ENCODE measurements at places on chromosomes 7 and 10. TPM values are rescaled to one million over a fixed set of nuclear protein-coding genes. Genes with fewer than 3 reads are reported as not detected.
A peak's percentile ranks its signal among the peaks of the same experiment; 100 is the strongest.

GRCh38 chr10:117167789-117168674, 29.3 kb upstream of the KCNK18 start:
- H3K27ac ChIP-seq: no peak overlapping the region
- H3K27me3 ChIP-seq: peaks cover 30% of the 10 kb centered on the region
- H3K4me3 ChIP-seq: no peak overlapping the region
- peaks cover 17% of the 10 kb centered on the region for H3K4me1 ChIP-seq

DNA sequence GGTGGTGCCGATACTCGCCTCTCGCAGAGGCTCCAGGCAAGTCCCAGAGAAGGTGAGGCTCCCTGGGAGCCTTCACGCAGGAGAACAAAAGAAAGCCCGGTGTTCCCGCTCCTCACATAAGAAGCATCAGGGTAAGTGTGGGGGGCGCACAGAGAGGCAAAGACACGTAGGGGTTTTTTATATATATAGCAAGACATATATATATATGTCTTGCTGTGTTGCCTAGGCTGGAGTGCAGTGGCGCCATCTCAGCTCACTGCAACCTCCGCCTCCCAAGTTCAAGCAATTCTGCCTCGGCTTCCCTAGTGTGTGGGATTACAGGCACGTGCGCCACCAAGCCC, 61.3 kb downstream of the PDIA4 start:
- peaks cover 8% of the 10 kb centered on the region for H3K4me1 ChIP-seq
- no peak for DNase-seq
- no peaks in the 10 kb centered on the region for H3K36me3 ChIP-seq
- no peak overlapping the region for H3K4me3 ChIP-seq

DNA sequence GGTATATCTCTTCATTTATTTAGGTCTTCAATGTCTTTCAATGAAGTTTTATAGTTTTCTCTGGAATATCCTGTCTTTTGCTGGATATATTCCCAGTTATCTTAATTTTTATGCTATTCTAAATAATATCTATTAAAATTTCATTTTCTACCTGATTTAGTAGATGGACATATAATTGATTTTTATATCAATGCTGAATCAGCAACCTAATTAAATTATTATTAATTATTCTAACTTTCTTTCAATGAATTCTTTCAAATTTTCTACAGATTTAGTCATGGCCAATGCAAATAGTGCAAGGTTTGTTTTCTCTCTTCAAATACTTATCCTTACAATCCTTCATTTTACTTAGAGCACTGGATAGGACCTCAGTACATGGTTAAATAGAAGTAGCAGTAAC, 56.8 kb downstream of the DENND11 start:
- no peaks in the 10 kb centered on the region for H3K4me1 ChIP-seq
- no peaks in the 10 kb centered on the region for H3K27me3 ChIP-seq
- no peak overlapping the region for H3K4me3 ChIP-seq
- peaks cover under 1% of the 10 kb centered on the region for H3K36me3 ChIP-seq
- H3K27ac ChIP-seq: no peak overlapping the region

GRCh38 chr10:19204246-19204917, 155.8 kb downstream of the MALRD1 start:
- no peak overlapping the region for H3K4me3 ChIP-seq
- DNase-seq: no peak
- no peaks in the 10 kb centered on the region for H3K4me1 ChIP-seq
- H3K36me3 ChIP-seq: no peaks in the 10 kb centered on the region

GRCh38 chr7:157224627-157225026, 85.9 kb downstream of the UBE3C start:
- no peaks in the 10 kb centered on the region for H3K27me3 ChIP-seq
- H3K4me3 ChIP-seq: no peak overlapping the region
- no peak overlapping the region for H3K27ac ChIP-seq
- no peaks in the 10 kb centered on the region for H3K4me1 ChIP-seq
- peaks cover 23% of the 10 kb centered on the region for H3K36me3 ChIP-seq
- no peak for DNase-seq

GRCh38 chr10:114504769-114505579, 100.7 kb upstream of the AFAP1L2 start:
- no peak for DNase-seq
- H3K4me1 ChIP-seq: peaks cover 16% of the 10 kb centered on the region
- H3K36me3 ChIP-seq: no peaks in the 10 kb centered on the region
- H3K27ac ChIP-seq: no peak overlapping the region
- no peak overlapping the region for H3K4me3 ChIP-seq
- no peaks in the 10 kb centered on the region for H3K27me3 ChIP-seq

GRCh38 chr7:82579047-82579446, 135.5 kb upstream of the CACNA2D1 start:
- no peaks in the 10 kb centered on the region for H3K27me3 ChIP-seq
- no peaks in the 10 kb centered on the region for H3K36me3 ChIP-seq
- H3K27ac ChIP-seq: no peak overlapping the region
- no peak overlapping the region for H3K4me3 ChIP-seq

- no peak overlapping the region for H3K4me3 ChIP-seq
- no peaks in the 10 kb centered on the region for H3K27me3 ChIP-seq
- no peak overlapping the region for H3K27ac ChIP-seq
- DNase-seq: no peak
Measured at GRCh38 chr7:18540396-18540795, 44.8 kb downstream of the HDAC9 start.

GRCh38 chr7:13041368-13041988, 354.0 kb downstream of the ARL4A start:
- H3K4me1 ChIP-seq: no peaks in the 10 kb centered on the region

GRCh38 chr7:142405122-142405765, 147.4 kb upstream of the PRSS58 start:
- no peaks in the 10 kb centered on the region for H3K4me1 ChIP-seq
- H3K4me3 ChIP-seq: no peak overlapping the region
- H3K27me3 ChIP-seq: peaks cover 4% of the 10 kb centered on the region
- DNase-seq: no peak
- no peak overlapping the region for H3K27ac ChIP-seq

DNA sequence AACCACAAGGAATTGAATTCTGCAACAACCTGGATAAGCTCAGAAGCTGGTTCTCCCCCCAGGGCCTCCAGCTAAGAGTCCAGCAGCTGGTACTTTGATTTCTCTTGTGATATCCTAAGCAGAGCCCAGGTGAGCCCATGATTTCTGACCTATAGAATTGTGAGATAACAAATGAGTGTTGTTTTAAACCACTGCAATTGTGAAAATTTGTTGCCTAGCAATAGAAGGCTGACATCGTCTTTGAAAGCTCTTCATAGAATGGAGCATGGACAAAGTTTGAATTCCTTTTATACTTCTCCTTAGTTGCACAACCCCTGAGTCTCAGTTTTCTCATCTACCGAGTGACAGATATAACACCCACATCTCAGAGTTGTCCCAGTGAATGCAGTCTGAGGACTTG, 129.9 kb downstream of the TEX36 start:
- H3K36me3 ChIP-seq: no peaks in the 10 kb centered on the region
- H3K4me3 ChIP-seq: no peak overlapping the region
- no peak for DNase-seq

DNA sequence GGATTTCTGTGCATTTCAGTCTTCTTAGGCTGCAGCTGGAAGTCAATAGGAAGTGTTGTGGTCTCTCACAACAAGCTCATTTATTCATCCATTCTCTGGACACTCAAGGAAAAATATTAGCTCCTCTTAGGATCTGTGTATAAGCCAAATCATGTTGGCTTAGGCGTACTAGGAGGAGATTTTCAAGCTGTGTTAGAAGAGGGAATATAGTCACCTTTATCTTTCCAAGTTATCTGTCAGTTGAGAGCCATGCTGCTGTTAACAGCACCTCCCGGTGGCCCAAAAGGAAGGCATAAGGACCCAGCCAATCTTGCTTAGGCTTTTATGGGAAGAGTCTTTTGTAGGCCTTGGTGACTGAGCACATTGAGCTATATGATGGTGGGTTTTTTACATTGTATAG, 220.0 kb downstream of the LRMDA start:
- H3K36me3 ChIP-seq: no peaks in the 10 kb centered on the region
- H3K4me3 ChIP-seq: no peak overlapping the region
- H3K27me3 ChIP-seq: no peaks in the 10 kb centered on the region
- DNase-seq: no peak

DNA sequence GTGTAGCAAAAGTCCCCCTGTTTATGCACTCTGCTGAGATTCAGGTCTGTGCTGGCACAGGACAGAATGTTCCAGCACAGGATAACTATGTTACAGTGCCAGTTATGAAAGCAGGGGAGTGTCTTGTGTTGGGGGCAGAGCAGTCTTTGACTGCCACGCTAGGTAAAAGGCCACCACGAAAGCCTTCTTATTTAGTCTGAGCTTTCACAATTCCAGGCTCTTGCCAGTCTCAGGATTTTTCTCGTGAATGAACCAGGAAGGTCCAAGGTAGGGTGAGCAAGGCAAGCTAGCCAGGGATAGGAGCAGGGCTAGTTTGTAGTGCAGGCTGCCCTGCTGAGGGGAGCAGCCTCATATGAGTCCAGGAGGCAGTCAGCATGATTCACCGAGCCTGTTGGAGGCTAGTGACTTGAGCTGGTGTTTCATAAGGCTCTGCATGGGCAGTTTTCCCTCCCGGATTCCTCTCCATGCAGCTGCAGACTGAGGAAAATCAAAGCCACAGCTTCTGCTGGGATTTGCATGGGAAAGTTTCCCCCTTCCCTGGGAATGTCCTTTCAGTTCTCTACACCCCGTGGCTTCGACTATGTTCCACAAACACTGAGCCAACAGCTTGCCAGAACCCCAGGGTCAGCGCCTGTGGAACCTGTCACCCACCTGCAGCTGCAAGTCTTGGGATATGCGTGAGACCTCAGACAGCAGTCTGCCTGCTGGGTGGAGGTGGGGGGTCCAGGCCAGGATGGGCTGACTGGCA, 112.3 kb downstream of the JCAD start:
- H3K27me3 ChIP-seq: no peaks in the 10 kb centered on the region
- H3K4me1 ChIP-seq: peaks cover 26% of the 10 kb centered on the region
- no peak for DNase-seq
- peak overlapping the region; percentile 81 for H3K27ac ChIP-seq
- H3K4me3 ChIP-seq: peak overlapping the region; percentile 19
- no peaks in the 10 kb centered on the region for H3K36me3 ChIP-seq

DNA sequence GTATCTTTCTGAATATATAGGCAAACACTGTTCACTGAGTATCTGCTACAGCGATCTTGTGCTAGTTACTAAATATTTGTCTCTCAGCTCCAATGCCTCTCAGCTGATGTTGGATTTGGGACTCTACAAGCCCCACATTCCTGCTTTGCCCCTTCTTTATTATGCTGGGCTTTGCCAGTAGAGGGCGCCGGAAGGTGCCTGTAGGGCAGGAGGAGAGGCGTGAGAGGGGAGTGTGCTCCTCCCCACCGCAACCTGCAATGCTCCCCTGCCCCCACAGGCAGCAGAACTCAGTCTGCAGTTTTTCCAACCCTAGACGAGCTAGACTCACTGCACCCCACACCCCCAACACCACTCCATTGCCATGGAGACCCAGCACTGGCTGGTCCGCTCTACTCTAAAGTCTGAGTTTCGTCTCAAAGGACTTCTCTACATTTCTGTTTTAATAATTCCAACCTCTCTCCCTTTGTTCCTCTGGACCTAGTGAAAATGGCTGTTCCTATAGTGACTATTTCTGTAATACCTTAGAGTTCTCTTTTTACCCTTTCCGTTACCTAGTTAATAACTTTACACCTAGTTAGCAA, 337.6 kb downstream of the CCSER2 start:
- no peak overlapping the region for H3K4me3 ChIP-seq
- H3K27ac ChIP-seq: no peak overlapping the region
- no peaks in the 10 kb centered on the region for H3K36me3 ChIP-seq
- no peak for DNase-seq

GRCh38 chr10:132385389-132385667, 11.7 kb upstream of the PWWP2B start:
- no peaks in the 10 kb centered on the region for H3K36me3 ChIP-seq
- H3K4me3 ChIP-seq: no peak overlapping the region
- peaks cover 3% of the 10 kb centered on the region for H3K4me1 ChIP-seq
- no peak overlapping the region for H3K27ac ChIP-seq
- no peak for DNase-seq

GRCh38 chr7:129865925-129866201, 86.9 kb downstream of the UBE2H start:
- H3K4me1 ChIP-seq: peaks cover 18% of the 10 kb centered on the region
- H3K4me3 ChIP-seq: no peak overlapping the region
- DNase-seq: no peak

- DNase-seq: no peak
- H3K27ac ChIP-seq: peak overlapping the region; percentile 77
- no peaks in the 10 kb centered on the region for H3K27me3 ChIP-seq
- peaks cover 25% of the 10 kb centered on the region for H3K4me1 ChIP-seq
- peak overlapping the region; percentile 16 for H3K4me3 ChIP-seq
Measured at GRCh38 chr10:104350127-104350635, 3.5 kb upstream of the CFAP58 start.

DNA sequence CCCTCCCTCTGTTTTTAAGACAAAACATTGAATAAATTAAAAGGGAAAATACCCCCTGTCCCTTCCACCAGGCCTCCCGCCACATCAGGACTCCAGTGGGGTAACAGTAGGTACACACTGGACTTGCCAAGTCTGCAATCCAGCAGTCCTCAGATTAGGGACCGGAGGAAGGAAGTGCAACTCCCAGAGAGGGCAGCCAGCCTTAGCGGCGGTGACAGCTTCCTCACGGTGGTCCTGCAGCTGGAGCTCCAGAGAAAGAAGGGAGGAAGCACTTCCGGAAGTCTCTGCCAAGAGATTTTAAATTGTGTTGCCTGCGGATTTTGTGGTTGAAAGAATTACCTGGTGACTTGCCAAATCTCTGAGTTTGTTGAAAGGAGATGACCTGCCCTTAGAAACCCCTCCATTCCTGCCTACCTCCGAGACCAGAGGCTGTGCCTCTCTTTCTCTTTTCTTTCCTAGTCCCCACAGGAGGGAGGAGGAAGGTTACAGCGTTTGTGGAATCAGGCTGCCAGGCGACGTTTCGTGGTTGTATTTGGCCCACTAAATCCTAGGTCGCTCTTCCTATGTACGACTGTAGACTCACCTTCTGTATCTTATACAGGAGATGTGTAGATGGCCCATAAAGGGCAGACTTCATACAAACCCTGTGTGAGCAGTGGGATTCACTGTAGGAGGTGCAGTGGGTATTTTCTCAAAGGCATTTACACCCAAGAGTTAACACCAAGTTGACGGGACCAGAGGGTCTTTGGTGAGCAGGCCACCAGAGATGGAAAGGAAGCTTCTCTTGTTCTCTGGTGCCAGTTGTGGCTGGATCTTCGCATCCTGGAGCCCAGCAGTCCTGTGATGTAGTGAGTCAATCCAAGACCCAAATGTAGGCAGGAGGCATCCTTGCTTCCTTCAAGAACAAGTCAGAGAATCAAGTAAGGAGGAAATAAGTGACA, 77.9 kb downstream of the INSIG1 start:
- DNase-seq: no peak
- no peak overlapping the region for H3K27ac ChIP-seq
- H3K27me3 ChIP-seq: peaks cover 10% of the 10 kb centered on the region
- no peak overlapping the region for H3K4me3 ChIP-seq
- peaks cover 47% of the 10 kb centered on the region for H3K4me1 ChIP-seq
- no peaks in the 10 kb centered on the region for H3K36me3 ChIP-seq

GRCh38 chr7:112940314-112940732, 146.3 kb downstream of the GPR85 start:
- no peaks in the 10 kb centered on the region for H3K36me3 ChIP-seq
- H3K4me1 ChIP-seq: peaks cover 12% of the 10 kb centered on the region
- H3K27me3 ChIP-seq: no peaks in the 10 kb centered on the region
- peak overlapping the region; percentile 78 for H3K4me3 ChIP-seq
- DNase-seq: no peak

Gene DPY19L1
- 21.6 TPM for total RNA-seq

Gene CALHM1
- not detected for total RNA-seq

Gene CNPY1
- total RNA-seq: not detected

Gene SUN3
- not detected for total RNA-seq

Gene CNNM1
- 0.08 TPM for total RNA-seq

Gene GBX1
- not detected for total RNA-seq

Gene TES
- total RNA-seq: 9.2 TPM

Gene HTR7
- 0.17 TPM for total RNA-seq
